ENCODE measurements at places on chromosomes 12 and 14.
A peak's percentile ranks its signal among the peaks of the same experiment; 100 is the strongest.

DNA sequence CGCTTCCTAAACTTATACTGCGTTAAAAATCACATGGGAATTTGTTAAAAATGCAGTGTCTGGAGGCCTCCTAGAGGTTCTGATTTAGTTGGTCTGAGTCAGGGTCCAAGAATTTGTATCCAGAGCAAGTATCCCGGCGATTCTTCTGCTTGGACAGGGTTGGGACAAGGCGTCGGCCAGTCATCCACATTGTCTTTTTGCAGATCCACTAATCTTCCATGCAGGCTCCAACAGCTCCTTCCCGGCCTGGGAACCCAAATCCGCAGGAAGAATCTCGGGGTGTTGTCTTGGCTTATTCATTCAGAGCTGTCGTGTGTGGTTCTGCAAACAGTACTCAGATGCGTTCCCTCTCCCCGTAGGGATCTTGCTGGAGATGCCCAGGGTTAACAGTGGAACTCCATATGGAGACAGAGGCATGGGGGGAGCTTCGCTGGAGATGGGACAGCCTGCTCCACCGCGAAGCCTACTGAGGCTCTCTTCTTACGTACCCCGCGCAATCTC lies 25.3 kb downstream of the GPRC5D start:
- DNase-seq = no peak

- DNase-seq = no peak
Measured at GRCh38 chr12:100721169-100721568, 73.4 kb upstream of the ANO4 start.

- DNase-seq = no peak
Measured at GRCh38 chr14:55848964-55849363, 269.0 kb downstream of the KTN1 start.

GRCh38 chr14:94173885-94174603 lies at the start of gene PPP4R4:
TSS of gene PPP4R4 (plus strand) at chr14:94174322. CDS start at chr14:94174466, 144 bp downstream.
- DNase-seq = peak; percentile 33

DNA sequence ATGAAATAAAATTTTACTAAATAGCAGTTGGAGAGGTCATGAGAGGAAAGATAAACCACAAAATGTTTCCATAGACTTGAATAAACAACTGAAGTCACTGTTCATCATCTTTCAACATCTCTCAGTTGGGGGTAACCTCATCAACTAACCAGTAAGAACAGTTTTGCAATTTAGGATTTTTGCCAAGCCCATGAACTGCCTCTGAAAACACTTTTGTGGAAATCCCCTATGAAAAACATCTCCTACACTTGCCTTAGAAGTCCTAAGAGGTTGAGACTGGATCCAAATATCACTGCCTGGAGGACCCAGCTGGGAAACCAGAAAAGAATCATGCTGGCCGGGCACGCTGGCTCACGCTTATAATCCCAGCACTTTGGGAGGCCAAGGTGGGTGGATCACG lies 273.1 kb downstream of the C12orf50 start:
- no peak for DNase-seq

DNA sequence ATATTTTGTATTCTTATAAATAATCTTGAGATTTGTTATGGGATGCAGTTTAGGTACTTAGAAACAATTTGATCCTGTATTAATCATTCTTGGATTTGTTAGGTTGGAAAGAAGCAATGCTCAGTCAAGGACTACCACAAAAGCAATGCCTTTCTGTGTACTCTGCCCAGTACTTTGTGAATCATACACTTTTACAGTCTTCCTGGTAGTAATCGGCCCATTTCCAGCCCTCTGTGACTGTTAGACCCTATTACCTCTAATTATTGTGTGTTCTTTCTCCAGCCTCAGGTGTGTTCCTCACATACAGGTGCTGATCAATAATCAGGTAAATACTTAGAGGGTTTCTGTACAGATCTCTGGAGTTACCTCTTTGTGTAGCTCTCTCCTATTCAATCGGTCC lies 609.0 kb downstream of the KCNH5 start:
- no peak for DNase-seq

GRCh38 chr12:67223225-67223624 lies 45.9 kb upstream of the CAND1 start:
- no peak for DNase-seq

DNA sequence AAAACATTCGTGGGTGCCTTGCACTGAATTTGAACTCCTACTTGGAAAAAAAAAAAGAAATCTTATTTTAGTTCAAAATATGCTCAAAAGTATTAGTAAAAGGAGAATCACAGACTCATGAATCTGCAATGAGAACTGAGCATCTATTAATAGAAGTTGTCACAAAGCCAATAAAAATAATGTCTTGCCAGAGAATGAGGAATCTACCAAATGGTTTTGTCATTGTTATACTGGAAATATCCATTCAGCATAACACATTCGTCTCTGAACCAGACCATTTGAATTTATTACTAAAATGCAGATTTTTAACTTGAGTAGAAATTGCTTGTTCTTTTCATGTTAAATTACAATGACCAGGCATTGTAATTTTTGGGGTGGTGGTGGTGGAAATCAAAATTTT lies 11.6 kb upstream of the PTPRB start:
- peak; percentile 60 for DNase-seq

DNA sequence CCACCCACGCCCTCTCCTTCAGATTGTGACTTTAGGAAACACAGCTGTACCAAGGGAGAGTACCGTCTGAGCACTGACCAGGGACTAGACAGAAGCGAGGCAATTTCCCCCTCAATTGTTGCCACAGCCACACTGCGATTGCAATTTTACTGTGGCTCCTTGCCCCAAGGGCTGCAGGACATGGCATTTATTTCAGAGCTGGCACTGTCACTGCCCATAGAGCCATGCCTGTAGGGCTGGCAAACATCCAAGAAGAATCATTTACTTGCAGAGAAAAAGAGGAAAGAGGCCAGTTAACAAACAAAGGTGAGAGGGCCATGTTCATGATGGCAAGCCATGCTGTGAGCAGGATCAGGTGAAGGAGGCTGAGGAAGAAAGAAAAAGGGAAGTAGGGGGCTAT lies 129.6 kb downstream of the EMP1 start:
- DNase-seq = no peak

DNA sequence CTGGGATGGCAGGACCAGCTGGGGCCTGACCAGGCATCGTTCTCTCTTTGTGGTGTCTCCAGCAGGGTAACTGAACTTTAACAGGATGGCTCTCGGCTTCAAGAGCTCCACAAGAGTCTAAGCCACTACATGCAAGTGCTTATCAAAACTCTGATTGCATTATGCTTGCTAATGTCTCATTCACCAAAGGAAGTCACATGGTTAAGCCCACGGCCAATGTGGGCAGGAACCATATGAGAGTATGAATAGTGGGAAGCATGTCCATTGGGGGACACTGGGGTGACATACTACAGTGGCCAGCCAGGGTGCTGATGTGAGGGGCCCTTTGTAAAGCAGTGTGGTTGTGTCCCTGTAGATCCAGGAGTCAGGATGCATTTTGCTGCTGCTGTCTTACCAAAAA lies 35.0 kb upstream of the KCNA5 start:
- DNase-seq = no peak

- no peak for DNase-seq
Measured at GRCh38 chr12:6057700-6058099, 66.8 kb downstream of the VWF start.

- DNase-seq = no peak
Measured at GRCh38 chr12:131942671-131943070, 7.1 kb upstream of the EP400 start.

GRCh38 chr14:104086661-104087461 lies 1.4 kb downstream of the ASPG start:
- DNase-seq = no peak

DNA sequence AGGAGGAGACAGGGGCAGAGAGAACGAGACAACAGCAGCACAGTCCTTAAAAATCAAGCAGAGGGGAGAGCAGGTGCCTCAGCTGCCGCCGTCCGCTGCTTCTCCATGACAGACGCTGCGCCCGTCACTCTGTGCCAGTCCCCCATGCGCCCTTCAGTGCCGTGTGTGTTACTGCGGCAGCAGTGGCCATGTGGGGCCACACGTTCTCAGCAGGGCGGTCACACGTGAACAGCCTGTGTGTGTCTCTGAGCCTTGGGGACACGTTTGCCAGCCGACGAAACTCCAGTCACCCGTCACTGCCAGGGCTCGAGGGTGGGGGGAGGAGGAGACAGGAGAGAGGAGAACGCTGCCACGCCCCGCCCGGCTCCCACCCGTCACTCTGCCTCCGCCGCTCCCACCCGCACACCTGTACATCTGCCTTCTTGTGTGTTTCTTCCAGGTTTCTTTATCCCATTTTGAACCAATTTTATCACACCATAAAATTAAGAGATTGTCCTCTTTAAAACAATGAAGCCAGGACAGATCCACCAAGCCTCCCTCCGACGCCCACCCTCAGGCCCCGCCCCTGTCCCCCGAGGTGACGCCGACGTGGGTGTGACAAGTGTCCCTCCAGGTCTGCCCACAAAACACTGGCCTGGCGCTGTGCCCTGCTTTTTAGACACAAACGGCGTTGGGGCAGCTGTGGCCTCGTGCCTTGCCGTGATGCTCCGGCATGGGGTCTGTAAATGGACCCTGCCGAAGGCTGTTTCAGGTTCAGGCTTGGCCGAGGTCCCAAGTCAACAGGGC lies 58.2 kb downstream of the GALNT9 start:
- no peak for DNase-seq

DNA sequence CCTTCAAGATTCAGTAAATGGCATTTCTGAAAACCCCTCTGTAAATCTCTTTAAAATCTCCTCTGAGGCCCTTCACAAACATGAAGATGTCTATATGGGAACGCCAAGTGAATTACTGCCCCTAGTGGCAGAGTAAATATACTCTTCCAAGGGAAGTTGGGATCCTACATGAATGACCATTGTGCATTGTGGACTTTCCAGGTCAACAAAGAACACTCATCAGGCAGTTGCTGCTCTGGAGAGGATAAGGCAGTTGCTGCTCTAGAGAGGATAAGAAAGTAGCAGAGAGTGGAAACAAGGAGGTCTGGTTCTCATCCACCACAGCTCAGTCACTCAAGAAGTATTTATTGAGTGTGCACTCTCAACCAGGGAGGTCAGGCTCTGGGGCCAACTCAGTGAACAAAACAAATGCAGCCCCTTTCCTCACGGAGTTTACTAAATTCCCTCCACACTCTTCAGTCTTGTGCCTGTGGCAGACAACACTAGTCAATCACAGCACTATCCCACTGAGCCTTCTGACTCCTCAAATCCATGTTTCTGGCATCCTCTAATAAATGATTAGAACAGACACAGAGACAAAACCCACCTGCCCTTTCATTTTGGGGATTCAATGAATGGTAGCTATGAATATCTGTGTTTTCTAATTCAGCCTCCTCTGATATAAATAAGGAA lies 52.9 kb downstream of the SVOP start:
- DNase-seq = peak; percentile 10

GRCh38 chr12:28088566-28089272 lies 101.5 kb upstream of the CCDC91 start:
- DNase-seq = peak; percentile 12

- DNase-seq = no peak
Measured at GRCh38 chr12:74732164-74732784, 194.6 kb downstream of the ATXN7L3B start.

- no peak for DNase-seq
Measured at GRCh38 chr12:18782827-18783226, 44.9 kb downstream of the CAPZA3 start.
